ENCODE measurements at places on chromosomes 11 and 22.

DNA sequence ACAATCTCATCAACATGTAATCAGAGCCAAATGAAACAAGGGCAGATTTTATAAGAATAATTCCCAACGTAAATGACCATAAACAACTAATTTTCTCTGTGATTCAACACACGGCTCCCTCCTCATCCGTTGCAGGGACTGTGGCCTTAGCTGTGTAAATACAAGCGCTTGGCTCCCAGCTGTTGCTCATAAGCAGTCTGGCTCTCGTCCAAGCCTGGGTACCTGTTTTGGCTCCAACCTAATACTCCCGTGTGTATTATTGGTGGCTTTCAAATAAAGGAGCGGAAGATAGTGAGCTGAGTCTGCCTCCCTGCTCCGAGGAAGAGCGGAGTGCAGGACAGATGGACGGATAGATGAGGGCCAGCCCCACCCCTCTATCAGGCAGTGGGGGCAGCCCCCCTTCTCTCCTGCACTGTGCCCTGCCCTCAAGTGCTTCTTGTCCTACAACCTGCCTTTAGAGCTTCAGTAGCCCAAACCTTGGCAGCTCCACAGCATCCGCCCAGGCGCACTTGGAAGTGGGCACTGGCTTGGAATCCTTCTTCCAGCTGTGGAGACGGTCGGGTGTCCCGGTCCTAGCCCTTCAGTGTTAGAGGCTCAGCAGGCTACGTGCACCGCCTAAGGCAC lies 670.9 kb downstream of the BRD1 start:
- no peak for DNase-seq

DNA sequence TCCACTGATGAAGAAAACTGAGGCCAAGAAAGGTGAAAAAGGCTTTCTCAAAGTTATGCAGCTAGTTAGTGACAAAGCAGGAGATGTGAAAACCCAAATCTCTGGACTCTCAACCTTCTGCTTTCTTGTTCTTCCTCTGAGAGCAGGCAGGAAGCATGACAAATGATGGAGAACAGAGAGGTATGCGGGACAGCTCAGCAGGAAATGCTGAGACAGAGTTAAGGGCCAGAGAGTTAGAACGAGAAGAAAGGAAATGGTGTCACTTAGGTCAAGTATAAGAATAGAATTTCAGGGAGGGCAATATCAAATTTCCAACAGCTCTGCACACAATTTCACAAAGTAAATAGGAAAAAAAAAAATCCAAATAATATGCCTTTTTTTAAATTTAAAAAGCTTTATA lies 67.6 kb upstream of the ARHGAP42 start:
- no peak for DNase-seq

DNA sequence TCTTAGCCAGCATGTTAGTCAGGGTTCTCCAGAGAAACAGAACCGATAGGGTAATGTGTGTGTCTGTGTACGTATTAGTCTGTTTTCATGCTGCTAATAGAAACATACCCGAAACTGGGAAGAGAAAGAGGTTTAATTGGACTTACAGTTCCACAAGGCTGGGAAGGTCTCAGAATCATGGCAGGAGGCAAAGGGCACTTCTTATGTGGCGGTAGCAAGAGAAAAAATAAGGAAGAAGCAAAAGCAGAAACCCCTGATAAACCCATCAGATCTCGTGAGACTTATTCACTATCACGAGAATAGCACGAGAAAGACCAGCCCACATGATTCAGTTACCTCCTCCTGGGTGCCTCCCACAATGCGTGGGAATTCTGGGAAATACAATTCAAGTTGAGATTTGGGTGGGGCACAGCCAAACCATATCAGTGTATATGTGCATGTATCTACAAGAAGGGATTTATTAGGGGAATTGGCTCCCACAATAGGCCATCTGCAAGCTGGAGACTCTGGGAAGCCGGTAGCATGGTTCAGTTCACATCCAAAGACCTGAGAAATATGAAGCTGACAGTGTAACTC lies 173.7 kb upstream of the NECTIN1 start:
- no peak for DNase-seq

DNA sequence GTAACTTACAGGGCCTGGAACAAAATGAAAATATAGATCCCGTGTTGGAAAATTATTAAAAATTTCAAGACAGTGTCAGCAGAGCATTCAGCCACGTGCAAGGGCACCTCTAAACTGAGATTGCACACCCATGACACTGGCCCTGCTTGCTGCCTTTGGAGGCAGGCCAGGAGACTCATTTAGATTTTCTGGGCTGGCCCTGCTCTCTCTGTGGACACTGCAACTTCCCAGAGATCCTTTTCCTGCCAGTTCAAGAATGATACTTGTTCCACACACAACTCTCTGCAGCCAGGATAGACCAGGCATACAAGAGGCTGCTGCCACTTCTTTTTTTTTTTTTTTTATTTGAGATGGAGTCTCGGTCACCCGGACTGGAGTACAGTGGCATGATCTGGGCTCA lies 56.7 kb upstream of the PTPRJ start:
- no peak for DNase-seq

DNA sequence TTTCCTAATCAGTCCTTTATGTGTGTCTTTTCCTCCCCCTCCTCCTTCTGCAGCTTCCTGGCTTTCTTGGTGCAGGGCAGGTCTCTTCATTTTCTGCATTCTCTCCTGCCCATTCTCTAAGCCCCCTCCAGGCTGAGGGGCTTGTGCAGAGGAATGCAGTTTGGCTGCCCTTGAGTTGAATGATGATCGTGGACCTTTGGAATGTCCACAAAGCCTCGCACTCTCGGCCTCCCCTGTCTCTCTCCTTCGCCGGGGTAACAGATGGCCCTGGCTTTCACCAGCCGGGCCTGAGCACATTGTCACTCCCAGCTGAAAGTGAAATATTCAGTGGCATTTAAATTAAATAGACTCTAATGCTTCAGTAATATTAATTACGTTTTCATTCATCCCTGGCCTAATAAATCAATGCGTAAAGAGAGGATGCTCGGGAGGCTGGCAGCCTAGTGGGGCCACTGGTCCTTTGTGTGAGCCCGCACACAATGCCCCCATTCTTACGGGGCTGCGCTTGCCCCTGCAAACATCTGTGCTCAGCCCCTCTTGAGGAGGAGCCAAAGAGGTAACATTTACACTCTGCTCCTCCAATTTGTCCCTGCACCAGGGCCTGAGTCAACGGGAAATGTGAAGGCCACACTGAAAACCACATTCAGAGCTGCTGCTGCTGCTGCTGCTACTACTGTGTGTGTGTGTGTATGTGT lies 64.9 kb upstream of the PAX6 start:
- no peak for DNase-seq

GRCh38 chr11:123103326-123103980 lies 41.5 kb upstream of the HSPA8 start:
- DNase-seq: no peak

DNA sequence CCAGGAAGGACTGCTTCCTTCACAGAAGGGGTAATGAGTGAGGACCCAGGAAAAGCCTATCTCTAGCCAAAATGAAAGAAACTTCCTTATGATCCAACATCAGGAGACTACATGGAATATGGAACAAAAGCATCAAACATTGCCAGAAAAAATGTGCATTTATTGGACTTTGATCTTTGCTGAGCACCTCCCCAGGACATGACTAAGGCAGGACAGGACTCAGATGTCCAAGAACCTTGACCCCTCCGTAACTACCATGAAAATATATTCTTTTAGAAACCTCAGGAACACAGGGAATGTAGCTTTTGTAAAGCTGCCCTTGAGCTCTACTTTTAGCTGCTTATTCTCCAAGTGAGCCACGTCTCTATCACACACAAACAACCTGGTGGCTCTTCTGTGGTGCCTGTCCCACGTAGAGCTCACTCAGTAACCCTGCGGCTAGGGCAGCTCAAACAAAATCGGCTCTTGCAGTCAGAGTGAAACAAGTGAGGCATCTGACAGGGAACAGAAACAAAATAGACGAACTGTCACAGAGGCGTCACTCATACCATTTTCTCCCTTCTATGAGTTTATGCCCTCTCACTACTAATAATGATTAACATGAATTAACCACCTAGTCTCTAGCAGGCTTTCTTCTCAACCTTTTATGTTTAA lies 471.5 kb upstream of the API5 start:
- no peak for DNase-seq

DNA sequence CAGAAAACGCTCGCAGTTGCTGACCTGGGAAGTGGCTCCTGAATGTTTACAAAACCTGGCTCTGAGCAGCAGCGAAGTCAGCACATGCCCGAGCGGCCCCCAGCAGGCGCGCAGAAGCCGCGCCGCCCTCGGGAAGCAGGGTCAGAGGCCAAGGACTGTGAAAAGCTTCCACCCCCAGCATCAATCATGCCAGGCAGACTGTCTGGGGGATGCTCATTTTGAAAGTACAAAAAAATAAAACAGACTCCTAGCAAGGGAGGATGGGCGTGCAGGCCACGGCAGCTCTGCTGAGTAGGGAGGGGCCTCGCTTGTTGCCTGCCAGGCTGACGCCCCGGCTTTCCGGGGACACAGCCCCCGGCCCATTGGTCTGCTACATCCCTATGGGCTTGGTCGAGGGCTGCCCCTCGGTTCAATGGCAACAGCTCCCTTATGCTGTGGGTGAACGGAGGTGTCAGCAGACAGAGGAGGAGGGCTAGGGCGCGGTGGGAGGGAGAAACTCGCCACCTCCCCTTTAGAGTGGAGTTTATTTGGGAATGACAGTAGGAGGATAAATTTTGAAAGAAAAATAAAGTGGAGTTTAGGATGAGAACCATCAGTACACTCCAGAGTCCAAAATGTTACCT lies 37.7 kb upstream of the GNB1L start:
- peak; percentile 26 for DNase-seq

GRCh38 chr11:106292526-106292925 lies 215.1 kb downstream of the AASDHPPT start:
- no peak for DNase-seq

- no peak for DNase-seq
These were observed 6.0 kb downstream of the CNTF start for GRCh38 chr11:58628446-58628845.

DNA sequence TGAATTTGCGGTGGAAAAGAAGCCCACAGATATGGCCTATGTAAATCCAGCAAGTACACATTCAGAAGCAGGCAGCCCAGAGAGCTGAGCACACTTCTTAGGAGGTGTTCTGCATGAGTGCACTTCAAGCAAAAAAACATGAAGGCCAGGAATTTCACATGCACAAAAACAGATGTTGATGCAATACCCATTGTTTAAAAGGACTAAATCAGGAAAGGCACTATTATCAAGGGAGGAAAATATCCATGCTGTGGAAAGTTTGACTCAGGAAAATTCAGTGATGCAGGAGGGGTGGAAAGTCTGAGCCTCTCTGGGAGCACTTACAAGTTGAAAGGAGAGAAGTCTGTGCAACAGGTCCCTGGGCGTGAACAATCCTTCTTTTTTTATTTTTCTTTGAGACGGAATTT lies 15.8 kb upstream of the CARS1 start:
- no peak for DNase-seq

- no peak for DNase-seq
These were observed 2.5 kb upstream of the NPAS4 start for GRCh38 chr11:66418168-66418985.
